NB4 (cell line): ENCODE measurements at places on chromosomes 13 and 19.

DNA sequence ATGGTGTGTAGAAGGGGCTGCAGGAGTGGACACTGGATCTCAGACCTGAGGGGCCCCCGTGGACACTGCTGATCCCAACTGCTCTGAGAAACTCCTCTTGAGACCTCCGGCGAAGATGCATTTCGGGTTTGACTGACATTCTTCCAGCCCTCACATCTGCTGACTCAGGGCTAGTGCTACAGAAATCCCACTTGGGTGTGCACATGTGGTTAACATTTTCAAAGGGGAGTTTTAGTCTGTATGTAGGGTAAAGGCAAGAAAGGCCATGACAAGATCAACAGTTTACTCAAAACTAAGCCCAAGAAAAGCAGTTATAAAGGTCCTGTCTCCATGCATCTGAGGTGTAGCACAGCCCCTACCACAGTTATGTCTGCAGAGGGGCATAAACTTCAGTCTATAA is 31.2 kb downstream of the DLEU7 start:
- DNase-seq: peak; percentile 16

DNA sequence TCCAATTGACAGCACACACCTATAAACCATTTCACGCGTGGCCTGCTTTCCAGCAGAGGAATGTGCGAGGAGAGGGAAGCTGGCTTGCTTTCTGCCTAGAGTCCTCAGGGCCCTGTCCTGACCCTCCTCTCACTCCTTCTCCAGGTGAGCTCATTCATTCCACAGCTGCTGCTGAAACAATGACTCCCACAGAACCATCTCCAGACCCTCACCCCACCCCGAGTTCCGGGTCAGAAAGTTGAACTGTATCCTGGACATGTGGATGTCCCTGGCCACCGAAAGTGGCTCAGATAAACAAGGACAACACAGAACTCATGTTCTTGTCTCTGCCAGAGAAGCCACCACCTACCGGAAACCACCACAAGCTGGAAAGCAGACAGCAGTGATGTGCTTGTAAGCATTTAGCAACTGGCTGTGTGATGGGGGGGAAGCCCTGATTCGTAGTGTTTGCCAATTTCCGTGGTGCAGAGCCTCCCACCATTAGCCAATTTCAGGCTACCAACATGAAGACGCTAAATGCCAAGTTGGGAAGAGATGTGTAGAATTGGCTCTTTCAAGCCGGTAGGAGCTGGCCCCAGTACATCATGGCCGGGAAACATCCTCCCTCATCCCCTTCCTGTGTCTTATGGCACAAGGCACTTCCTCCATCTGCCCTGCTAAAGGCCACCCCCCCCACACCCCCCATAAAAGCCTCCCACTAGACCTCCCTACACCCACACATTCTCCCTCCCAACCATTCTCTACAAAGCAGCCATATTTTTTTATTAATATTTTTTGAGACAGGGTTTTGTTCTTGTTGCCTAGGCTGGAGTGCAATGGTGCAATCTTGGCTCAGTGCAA is 5.0 kb downstream of the SYCE2 start:
- peak; percentile 96 for DNase-seq

DNA sequence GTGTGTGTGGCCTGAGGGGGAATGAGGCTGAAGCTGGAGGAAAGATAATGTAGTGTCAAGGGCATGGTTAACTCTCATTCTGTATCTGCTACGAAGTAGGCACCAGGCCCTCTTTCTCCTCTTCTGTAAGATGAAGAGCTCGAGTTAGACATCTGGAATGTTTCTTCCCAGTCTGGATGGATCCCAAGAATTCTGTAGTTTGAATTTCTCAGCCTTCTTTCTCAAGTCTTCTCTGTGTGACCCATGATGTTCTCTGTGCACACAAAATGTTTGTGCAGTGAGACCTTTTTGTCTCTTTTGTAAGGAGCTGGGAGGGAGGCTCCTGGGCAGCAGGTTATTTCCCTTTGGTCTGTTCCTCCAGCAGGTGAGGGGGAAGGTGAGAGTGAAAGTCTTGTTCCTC is 13.7 kb downstream of the FGF9 start:
- no peak for DNase-seq

GRCh38 chr13:65036999-65037398 is 2193.1 kb downstream of the PCDH9 start:
- DNase-seq: no peak

- no peak for DNase-seq
These were observed 1876.2 kb downstream of the PCDH9 start for GRCh38 chr13:65353951-65354350.

- no peak for DNase-seq
These were observed 5.9 kb upstream of the SRRM5 start for GRCh38 chr19:43605875-43606568.

GRCh38 chr19:29988351-29988750 is 46.3 kb downstream of the URI1 start:
- DNase-seq: no peak

- DNase-seq: no peak
These were observed 161.6 kb downstream of the PAN3 start for GRCh38 chr13:28299916-28300315.

DNA sequence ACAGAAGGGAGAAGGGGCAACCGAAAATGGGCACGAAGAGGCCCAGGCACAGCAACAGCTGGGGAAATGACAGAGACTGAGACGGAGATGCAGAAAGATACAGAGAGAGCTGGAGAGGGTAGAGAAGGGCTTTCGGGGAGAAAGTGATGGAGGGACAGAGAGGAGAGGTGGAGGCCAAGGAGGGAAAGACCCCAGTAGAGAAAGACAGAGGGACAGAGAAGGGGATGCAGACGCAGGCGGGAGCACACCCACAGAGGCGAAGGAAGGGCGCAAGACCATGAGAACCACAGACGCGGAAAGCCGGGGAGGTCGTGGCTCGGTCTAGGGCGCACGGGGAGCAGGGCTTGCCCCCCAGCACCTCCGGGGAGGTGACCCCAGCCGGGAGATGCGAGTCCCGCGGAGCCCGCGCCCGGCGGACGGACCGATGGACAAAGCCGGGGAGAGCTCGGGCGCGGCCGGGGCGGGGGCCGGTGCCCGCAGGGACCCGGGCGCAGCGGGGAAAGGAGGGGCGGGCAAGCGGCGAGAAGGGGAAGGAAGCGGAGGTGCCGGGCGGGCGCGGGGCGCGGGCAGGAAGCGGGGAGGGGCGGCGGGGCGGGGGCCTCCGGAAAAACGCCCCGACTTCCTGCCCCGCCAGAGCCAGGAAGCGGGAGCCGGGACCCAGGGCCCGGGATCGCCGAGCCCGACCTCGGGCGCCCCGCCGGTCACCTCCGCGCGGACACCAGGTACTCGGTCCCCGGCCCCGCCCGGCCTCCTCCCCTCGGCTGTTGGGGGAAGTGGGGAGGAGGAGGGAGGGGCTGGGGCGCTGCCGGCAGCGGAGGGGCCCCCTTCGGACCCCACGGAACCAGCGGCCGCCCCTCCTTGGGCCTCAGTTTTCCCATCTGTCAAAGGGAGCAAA is at the start of gene ARHGEF1:
ARHGEF1 (plus strand) TSS at position 617 of the 895 bp plus-strand sequence. CDS start 4,899 bp downstream, outside the sequence.
- DNase-seq: peak; percentile 69

- peak; percentile 62 for DNase-seq
These were observed 31.5 kb upstream of the ZNF766 start for GRCh38 chr19:52237771-52238400.

- DNase-seq: no peak
These were observed 3.8 kb upstream of the MAP2K7 start for GRCh38 chr19:7899751-7900378.

GRCh38 chr13:44927968-44928367 is 61.3 kb downstream of the NUFIP1 start:
- DNase-seq: no peak

- peak; percentile 69 for DNase-seq
These were observed 160.4 kb upstream of the SGCG start for GRCh38 chr13:23020246-23020843.
